Central memory CD4-positive, alpha-beta T cell (primary cell): ENCODE measurements at places on chromosomes 16 and 17.
A peak's percentile ranks its signal among the peaks of the same experiment; 100 is the strongest.

DNA sequence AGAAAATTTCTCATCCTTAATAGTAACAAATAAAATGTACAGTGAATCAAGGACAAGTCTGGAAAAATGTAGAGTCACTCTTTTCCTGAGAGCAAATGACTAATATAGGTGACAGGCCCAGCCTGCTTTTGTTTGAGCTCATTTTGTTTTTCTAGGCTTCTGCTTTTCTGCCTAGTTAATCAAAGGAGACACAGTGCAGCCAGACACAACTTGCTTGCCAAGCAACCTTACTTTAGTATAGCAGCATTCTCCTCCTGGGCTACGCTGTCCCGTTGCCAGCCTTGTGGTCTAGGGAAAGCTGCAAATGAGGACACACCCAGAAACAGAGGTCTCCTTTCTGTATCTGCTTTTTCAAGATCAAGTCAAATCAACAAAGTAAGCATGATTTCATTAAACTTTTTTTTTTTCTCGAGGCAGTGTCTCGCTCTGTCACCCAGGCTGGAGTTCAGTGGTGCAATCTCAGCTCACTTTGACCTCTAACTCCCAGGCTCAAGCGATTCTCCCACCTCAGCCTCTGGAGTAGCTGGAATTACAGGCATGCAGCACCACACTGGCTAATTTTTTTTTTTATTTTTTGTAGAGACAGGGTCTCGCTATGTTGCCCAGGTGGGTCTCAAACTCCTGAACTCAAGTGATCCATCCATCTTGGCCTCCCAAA, 17.2 kb downstream of the GINS3 start:
- DNase-seq: no peak

GRCh38 chr17:3796110-3796821, 4.7 kb downstream of the ITGAE start:
- peak; percentile 71 for DNase-seq

DNA sequence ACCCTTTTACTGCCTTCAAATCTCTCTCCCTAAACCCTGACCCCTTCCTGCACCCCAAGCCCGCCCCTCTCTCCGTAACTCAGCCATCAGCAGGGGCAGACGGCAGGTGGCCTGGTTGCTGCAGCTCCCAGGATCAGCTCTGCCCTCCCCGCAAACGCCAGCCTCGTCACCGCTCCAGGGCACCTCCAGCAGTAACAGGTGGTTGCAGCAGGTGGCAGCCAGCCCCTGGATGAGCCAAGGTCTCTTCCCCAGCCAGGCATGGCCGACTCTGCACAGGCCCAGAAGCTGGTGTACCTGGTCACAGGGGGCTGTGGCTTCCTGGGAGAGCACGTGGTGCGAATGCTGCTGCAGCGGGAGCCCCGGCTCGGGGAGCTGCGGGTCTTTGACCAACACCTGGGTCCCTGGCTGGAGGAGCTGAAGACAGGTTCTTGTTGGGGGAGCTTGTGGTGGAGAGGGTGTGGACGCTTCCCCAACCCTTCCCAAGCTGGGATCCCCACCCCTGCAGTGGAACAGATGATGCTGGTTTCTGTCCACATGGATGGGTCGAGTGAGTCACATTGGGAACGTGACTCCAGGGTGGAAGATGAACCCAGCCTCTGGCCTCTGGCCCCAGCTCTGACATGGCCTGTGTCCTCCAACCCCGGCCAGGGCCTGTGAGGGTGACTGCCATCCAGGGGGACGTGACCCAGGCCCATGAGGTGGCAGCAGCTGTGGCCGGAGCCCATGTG, 558 bp downstream of the HSD3B7 start:
- DNase-seq: no peak

DNA sequence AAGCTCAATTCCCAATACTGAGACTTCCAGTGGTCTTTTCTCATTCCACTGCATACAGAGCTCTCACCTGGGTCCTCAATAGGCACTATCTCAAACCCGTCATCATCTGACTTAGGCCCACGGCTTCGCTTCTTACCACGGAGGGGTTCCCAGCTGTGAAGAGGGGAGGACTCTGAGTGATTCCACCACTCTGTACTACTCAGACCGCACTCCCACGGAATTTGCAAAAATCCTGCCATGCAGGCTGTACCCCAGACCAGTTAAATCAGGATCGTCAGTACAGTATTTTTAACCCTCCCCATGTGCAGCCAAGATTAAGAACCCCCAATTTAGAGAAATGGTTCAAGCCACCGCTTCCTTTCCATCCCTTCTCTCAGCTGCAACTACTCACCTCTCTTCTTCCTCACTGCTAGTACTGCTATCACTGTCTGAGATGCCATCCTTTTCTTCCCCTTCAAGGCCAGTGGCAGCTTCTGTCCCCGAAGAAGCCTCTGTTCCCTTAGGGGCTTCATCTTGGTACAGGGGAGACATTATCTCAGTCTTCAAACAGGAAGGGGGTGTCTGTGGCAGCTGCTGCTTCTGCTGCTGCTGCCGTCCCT, 6.2 kb upstream of the PSMC5 start:
- no peak for DNase-seq

DNA sequence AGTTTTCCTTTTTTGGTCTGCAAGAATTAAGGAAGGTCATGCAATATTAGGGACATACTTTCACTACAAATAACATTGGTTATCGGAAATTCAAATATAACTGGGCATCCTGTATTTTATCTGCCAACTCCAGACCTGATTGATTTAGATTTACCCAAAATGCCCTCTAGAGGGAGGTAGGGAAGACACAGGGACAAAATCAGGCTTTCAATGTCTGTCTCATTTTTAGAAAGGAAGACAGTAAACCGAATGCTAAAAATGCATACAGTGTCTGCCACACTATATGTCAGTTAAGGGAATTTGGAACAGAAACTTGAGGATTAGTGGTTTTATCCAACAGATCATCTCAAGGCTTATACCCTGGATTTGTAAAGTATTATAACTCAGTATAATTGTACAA, 161.7 kb upstream of the SOX9 start:
- DNase-seq: no peak

DNA sequence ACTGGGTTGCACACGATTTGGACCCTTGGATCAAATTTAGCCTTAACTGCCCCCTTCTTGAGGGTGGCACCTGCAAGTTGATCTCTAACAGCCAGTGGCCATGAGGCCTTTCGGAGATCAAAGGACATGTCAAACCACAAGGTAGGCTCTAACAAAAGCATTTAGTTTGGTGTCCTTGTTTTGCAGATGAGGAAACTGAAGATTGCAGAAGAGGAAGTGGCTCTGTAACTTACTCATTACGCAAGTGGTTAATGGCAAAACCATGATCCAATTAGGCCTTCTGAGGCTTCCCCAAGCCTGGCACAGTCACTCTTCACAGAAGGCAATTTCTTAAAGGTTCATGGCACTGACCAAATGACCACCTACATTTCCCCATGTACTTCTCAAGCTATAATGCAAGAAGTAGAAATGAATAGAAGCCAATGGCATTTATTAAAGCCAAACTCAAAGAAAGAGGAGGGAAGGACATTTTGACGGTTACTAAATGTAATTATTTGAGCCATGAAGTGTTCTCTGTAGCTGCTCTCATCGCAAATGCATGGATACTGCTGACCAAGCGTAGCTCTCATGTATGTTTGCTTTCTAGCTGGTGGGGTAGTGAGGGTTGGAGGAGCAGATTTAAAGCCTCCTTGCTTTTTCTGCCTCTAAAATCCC, 32.8 kb upstream of the ABCC12 start:
- DNase-seq: no peak

- no peak for DNase-seq
Observed at GRCh38 chr16:89170346-89171215, 967 bp upstream of the CDH15 start.

DNA sequence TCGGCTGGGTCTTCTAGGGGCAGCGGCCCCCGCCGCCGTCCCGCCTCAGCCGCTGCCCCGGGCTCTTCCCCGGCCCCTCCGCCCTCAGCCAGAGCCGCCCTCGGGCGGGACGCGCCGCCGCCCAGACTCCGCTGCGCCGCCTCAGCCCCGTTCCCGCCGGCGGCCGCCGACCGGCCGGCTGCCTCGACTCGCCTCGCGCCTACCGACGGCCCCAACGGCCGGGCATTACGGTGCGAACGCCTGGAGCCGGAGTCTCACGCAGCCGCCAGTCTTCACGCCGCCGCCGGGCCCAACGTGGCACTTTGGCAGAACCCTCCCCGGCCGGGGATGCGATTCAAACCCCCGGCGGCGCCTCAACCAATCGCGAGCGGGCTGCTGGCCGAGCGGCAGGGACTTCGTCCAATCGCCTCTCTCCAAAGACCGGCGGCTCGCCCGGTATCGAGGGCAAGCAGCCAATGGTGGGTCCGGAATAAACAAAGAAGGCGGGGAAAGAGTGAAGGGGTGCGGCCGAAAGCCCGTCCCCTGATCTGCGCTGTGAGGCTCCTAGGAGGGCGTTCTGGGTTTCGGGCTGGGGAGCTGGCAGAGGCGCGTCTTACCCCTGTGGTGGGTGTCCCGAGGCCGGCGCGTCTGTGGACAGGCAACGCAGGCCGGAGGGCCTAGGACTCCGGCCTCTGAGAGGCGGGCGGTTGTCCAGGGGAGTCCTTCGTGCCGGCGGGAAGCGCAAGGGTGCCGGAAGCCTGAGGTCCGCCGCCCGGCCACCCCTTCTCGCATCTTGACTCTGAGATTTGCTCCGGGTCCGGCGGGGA, at the start of gene CDR2:
Gene CDR2, minus strand, starts transcription at position 309 of the 806 bp plus-strand sequence. CDS start 310 bp downstream, outside the sequence.
- peak; percentile 98 for DNase-seq

DNA sequence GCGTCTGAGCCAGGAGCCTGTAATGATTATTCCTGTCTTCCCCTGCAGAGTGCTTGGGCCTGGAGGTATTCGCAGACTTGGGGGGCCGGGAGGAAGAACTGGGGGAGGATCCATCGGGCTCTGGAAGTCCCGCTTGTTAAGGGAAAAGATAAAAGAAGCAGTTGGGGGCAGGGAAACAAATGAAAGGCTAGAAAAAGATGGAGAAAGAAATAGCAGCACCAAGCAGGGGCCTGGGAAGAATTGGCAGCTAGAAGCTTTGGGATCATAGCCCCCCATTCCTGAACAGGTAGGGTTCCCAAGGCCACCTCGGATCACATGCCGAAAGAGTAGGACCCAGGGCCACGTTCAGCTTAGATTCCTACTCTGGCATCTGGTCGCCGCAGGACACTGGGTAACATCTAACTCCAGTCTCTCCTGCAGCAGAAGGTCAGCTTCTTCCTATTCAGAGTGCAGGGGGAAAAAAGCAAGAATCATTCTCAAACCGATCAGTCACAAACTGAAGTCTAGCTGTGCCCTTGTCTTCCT, 23.6 kb downstream of the ADAM11 start:
- no peak for DNase-seq

- DNase-seq: peak; percentile 27
Observed at GRCh38 chr16:1188432-1189189, 35.7 kb downstream of the CACNA1H start.

DNA sequence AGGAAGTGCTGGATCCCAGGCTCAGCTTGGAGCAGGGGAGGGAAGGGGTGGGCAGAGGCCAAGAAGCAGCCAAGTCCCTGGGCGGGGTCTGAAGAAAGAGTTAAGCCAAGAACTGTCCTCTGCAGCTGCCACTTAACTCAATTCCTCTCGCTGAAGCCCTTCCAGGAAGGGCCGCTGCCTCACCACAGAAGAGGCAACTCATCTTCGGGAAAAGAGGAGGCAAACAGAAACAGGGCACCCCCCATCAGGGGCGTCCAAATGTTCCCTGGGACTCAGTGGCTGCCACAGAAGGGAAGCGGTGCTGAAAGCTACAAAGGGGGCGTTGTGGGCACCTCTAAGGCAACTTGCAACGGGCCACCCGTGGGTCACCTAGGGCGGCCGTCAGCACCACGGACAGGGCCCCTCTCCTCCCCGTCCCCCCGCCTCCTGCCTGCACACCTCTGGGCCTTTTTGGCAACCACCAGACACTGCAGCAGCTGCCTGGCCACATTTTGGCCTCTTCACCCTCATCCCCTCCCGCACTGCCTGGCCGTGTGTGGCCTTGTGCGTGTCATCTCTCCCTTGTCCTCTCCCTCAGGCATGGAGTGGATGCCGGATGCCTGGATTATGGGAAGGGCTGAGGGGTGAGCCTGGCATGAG, 2.5 kb downstream of the TLCD3B start:
- DNase-seq: no peak

DNA sequence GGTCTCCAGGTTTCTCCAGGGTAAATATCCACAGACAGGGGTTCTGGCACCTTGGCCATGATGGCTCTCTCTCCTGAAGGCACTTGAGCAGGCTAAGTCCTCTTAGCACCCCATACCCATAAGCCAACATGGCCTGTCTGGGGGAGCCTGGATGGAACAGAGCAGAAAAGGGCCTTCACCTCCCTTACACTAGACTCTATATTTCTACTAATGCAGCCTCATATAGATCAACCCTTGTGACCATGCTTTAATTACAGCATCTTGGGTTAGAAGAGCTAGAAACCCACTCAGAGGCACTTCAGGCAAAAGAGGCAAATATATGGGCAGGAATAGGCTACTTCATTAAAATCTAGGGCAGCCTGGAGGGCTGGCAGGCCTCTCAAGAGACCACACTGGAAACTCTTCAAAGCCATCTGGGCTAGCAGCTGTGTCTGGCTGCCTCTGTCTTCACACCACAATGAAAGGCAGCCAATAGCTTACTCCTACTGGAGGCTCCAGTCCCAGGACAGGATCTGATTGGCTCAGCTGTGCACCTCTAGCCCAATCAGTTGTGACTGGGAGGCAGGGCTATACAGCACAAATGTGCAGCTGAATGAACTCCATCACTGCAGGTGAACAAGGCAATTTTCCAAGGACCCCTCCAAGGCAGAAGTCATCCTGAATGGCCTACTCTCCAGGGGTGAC, 4.7 kb upstream of the CDT1 start:
- DNase-seq: no peak

GRCh38 chr17:76121932-76122430, 18.4 kb upstream of the EXOC7 start:
- no peak for DNase-seq

GRCh38 chr17:38967290-38967738, at the start of gene FBXO47:
Gene FBXO47 (minus strand): TSS chr17:38967403. CDS start chr17:38963025, 4,378 bp downstream.
- DNase-seq: peak; percentile 75

DNA sequence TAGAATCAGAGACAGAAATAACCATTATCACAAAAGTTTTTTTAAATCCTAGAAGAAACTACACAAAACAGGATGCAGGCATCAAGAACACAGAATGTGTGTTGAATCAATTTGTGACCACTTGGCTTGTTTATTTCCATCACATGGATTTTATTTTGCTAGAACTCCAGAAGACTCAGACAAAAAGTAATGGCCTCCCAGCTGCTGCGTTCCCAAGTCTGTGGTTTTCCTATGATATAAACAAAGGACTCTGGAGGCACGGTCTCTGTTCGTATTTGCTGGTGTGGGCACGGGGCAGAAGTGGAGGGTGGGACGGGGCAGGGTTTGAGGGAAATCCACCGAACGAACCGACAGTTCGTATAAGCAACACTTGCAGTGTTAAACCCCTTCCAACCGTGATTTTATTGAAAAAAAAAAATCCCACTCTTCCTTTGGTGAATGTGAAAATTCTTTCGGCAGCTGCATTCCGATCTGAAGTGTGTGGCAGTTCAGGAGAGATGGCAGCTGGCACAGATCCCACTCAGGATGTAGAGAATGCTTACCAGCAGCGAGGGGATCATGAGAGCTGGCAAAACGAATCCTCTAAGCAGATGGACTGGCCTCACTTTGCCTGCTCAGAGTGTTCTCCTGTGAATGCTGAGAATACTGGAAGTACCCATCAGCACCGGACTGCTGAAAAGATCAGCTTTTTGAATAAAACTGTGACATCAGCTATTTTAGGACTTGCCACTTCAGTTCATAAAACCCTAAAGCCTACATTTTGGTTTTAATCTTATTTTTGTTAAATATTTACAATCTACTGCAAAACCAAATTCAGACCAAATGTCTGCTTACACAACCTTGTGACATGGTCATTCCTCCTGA, 165.2 kb downstream of the VPS53 start:
- DNase-seq: no peak
